ENCODE measurements at places on chromosomes 3 and 15. TPM values are rescaled to one million over a fixed set of nuclear protein-coding genes. Genes with fewer than 3 reads are reported as not detected.
A peak's percentile ranks its signal among the peaks of the same experiment; 100 is the strongest.

CHRNA5 gene
- 0.87 TPM for total RNA-seq

- peak; percentile 23 for DNase-seq
Measured at GRCh38 chr3:31288641-31289100, 244.1 kb upstream of the STT3B start.

- DNase-seq = no peak
Measured at GRCh38 chr3:102510663-102511062, 75.8 kb downstream of the ZPLD1 start.

ADGRG7 gene
- not detected for total RNA-seq

DNA sequence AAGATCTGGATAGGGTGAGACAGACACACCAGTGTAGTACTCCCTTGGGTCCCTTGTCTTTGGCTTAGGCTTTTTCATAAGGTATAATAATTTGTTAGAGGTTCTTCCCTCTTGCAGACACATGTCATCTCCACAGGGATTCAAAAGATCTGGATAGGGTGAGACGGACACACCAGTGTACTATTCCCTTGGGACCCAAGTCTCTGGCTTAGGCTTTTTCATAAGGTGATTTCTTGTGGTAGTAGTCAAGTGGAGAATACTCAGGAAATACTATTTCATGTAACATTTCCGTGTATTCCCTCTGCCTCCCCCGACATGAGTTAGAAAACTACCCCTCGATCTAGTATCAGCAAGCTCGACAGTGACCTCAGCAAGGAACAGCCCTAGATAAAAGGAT, 954 bp upstream of the MAPKBP1 start:
- DNase-seq = no peak

CCDC9B gene
- total RNA-seq = 19.3 TPM

GRCh38 chr3:100864471-100865250, 128.6 kb downstream of the ABI3BP start:
- DNase-seq = no peak

DNA sequence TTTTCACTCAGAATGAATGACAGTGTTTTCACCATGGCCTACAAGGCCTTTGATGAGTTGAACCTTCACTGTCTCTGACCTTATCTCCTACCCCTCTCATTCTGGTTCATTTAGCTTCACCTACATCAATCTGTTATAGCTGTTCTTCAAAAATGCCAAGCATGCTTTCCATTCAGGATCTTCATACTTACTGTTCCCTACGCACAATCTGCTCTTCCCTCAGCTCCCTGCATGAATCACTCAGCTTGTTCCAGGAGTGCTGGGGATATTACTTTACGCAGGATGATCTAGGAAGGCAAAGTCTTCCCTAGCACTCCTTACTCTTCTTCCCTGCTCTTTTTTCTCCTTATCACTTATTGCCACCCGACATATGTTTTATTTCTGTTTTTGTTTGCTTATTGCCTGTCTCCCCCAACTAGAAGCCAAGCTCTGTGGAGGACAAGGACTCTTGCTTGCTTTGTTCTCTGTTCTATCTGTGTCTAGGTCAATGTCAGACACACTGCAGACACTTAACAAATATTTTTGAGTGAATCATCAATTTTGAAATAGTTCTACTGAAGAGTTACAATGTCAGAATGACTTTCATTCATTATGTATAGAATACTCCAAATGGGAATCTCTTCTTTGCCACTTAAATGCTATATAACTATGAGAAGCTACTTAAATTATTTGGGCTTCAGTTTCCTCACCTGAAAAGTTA, 238.3 kb upstream of the FEZF2 start:
- DNase-seq = no peak

Data from tibial nerve (tissue), 4 donors.